8988T (cell line): ENCODE measurements at places on chromosomes 13 and 19.

- no peak for DNase-seq
Observed at GRCh38 chr19:3131168-3131567, 4.7 kb upstream of the GNA15 start.

- no peak for DNase-seq
Observed at GRCh38 chr19:34274827-34275625, 20.7 kb downstream of the GARRE1 start.

GRCh38 chr19:5012688-5013457, 44.0 kb downstream of the KDM4B start:
- no peak for DNase-seq

- DNase-seq: no peak
Observed at GRCh38 chr19:16315825-16316505, 8.7 kb upstream of the KLF2 start.

GRCh38 chr13:100721885-100722512, 47.4 kb upstream of the TMTC4 start:
- peak; percentile 28 for DNase-seq

DNA sequence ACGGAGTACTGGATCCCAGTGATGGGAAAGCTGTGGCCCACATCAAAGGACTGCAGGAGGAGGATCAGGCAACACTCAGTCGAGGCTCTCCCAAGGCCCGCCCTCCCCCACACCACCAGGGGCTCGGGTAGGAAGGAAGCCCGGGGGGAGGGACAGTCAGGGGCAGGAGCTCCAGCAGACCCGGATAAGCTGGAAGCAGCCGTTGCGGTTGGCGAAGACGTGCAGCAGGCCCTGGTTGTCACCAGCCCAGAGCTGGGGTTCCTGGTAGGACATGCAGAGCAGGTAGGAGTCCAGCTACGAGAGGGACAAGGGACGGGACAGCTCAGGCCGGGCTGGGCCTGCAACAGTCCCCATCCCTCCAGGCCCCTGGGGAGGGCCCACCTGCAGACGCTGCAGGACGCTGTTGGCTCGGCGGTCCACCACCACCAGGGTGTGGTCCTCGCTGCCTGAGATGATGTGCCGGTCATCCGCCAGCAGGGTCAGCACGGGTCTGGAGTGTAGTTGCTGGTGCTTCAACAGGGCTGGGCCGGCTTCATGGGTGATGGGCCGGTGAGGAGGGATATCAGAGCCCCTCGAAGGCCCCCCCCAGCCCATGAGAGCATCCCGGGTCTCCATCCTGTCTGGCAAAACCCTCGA, 1.9 kb downstream of the GNG14 start:
- DNase-seq: no peak

GRCh38 chr13:111926501-111927180, 140.3 kb upstream of the SOX1 start:
- no peak for DNase-seq

DNA sequence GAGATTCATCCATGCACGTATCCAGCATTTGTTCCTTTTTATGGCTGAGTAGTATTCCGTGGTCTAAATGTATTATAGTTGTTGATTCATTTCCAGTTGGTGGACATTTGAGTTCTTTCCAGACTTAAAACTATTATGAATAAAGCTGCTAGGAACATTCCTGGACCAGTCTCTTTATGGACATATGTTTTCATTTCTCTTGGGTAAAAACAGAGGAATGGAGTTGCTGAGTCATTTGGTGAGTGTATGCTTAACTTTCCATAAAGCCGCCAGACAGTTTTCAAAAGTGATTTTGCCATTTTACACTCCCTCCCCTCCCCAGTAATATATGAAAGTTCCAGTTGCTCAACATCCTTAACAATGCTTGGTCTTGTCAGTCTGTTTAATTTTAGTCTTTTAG, 116.4 kb downstream of the TSHZ3 start:
- no peak for DNase-seq

DNA sequence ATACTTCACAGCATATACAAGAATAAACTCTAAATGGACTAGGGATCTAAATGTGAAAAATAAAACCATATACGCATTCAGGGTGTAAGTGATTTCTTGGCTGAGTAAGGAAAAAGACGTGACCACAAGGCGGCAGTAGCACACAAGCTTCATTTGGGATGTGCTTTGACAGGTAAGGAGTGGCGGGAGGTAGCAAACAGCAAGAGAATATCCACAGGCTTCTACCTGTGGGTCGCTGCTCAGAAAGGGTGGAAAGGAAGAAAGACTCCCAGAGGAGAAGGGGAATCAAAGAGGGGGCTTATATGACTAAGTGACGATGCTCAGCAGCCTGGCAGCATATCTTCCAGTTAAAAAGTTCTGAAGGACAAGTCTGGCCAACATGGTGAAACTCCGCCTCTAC, 2.5 kb upstream of the ZNF121 start:
- no peak for DNase-seq

DNA sequence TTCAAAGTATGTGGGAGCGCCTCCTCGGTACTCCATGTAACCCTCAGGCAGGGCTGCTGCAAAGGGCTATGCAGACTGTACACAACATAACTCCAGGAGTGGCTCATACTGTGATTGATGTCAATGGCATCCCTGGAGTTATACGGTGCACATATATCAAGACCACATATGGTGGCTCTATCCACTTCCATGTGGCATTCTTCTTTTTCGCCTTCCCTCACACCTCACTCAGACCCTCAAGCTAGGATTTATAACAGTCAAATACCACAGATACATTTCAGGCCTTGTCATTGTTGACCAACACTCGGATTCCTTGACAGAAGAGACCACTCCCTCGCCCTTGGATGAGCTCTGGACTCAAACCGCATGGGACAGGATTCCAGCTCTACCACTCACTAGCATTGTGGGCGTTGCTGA, 11.3 kb upstream of the UBL3 start:
- no peak for DNase-seq
